Bronchial smooth muscle cell (primary cell): ENCODE measurements at places on chromosomes 16 and 17. TPM values are rescaled to one million over a fixed set of nuclear protein-coding genes. Genes with fewer than 3 reads are reported as not detected.

Gene GP2
- not detected in 2 replicates for total RNA-seq

Gene DOC2A
- total RNA-seq: 0.16 and 0.34 TPM in 2 replicates

Gene HBA1
- not detected in 2 replicates for total RNA-seq

Gene ITGAL
- total RNA-seq: not detected in 2 replicates

Gene KLHL10
- total RNA-seq: 0.16 and 0.17 TPM in 2 replicates

Gene LITAFD
- not detected in 2 replicates for total RNA-seq

Gene ADAP2
- total RNA-seq: 1.3 and 2.8 TPM in 2 replicates

Gene ADAD2
- not detected in 2 replicates for total RNA-seq

Gene SLC16A13
- total RNA-seq: 0.26 and 0.47 TPM in 2 replicates

Gene RHBDF1
- 32.3 and 46.5 TPM in 2 replicates for total RNA-seq

Gene SLC12A3
- total RNA-seq: under 0.01 TPM in 1 of 2 replicates, not detected in the other
